ENCODE measurements at places on chromosomes 2 and 18.

GRCh38 chr18:45666520-45666919 is 51.2 kb downstream of the SLC14A2 start:
- no peak for DNase-seq

GRCh38 chr2:226766352-226767055 is 33.1 kb downstream of the IRS1 start:
- DNase-seq, result no peak

DNA sequence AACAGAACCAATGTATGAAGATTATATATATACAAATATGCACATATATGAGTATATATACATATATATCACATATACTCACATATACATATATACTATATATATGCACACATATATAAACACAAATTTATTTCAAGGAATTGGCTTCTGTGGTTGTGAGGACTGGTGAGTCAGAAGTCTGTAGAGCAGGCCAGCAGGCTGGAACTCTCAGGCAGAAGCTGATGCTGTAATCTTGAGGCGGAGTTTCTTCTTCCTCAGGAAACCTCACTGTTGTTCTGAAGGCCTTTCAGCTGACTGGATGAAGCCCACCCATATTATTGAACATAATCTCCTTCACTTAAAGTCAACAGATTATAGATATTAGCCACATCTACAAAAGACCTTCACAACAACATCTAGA is 143.9 kb upstream of the CREB1 start:
- DNase-seq, result no peak

GRCh38 chr2:97749581-97749980 is 36.2 kb downstream of the ZAP70 start:
- DNase-seq, result no peak

DNA sequence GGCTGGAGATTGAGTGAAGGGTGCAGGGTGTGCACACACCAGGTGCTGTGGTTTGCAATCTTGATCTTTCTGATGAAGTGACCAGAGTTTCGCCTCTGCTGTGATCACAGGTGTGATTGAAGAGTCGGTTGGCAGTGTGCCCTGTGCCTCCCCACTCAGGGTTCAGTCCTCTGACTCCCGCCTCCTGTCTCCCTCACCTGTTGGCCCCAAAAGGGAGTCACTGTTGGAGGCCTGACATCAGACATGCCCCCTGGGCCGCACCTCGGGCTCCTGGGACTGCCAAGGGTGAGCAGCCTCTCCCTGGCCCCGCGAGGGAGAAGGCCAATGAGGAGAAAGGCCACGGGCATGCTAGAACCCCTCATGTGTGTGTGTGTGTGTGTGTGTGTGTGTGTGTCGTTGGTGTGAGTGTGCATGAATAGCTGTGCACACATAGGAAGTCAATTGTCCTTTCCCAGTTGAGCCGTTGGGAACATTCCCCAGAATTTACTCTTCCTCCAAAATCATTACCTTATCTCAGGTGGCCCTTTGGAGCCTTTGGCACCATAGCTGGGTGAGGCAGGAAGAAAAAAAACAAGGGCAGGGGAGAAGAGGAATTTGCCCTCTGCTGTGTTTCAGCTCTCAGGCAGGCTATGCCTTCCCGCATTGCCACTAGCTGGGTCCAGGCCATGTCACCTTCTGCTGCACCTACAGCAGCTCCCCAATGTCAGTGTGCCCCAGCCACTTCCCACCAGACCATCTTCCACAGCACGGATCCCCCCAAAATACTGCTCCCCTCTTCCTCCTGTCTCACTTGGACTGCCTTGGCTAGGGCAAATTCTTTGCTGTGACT is 78.1 kb upstream of the LAPTM4A start:
- DNase-seq, result no peak

DNA sequence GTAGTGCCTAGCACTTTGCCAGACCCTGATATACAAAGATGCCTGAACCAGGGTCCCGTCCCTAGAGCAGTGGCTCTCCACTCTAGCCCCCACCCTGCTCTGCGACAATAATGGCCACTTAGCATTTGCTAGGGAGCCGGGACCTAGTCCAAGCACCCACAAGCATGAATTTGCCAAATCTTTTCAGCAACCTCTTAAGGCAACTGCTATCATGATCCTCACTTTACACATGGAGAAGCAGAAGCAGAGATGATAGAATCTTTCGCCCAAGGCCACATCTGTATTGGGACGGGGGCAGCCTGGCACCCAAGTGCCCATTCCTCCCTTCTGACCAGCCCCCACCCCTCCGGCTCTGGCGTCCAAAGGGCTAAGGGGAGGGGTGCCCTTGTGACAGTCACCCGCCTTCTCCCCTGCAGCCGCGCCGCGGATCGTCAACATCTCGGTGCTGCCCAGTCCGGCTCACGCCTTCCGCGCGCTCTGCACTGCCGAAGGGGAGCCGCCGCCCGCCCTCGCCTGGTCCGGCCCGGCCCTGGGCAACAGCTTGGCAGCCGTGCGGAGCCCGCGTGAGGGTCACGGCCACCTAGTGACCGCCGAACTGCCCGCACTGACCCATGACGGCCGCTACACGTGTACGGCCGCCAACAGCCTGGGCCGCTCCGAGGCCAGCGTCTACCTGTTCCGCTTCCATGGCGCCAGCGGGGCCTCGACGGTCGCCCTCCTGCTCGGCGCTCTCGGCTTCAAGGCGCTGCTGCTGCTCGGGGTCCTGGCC is 13.0 kb downstream of the SIGLEC15 start:
- no peak for DNase-seq

- no peak for DNase-seq
Measured at GRCh38 chr2:17815468-17816184, 634 bp upstream of the MSGN1 start.

DNA sequence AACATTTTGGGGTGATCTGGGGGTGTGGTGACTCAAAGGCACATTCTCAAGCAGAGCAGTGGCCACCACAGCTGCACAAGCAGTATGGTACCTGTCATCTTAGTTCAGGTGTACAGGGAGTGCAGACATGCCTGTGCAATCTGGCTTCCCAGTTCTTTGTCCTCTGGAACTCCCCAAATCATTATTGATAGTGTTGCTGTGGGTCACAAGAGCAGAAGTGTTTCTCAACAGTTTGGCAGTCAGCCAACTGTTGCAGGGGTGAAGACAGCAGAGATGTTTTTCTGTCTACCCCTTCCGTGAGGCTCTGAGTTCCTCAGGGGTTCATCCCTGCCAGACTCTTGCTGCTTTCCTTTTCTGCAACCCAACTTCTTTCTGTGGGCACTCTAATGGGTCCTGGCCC is 206.5 kb upstream of the ZSWIM2 start:
- DNase-seq, result no peak

GRCh38 chr2:45637440-45637839 is 14.0 kb upstream of the PRKCE start:
- DNase-seq, result no peak

DNA sequence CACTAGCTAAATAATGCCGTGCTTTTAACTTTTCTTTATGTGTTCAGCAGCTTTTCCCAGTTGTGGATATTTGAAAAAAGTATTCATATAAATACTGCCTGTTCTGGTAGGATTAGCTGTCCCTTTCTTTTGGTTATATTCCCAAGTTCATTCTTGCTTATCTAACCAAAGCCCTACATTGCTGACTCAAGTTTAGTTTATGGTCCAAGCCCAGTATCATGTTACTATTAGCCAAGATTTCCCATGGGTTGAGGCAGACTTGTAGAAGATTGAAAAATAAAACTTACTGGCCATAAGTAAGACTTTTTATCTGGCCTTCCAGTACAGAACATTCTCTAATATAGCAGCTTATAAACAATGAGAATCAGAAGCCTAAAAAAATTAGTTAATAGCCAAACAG is 49.7 kb upstream of the NFE2L2 start:
- no peak for DNase-seq

- no peak for DNase-seq
Measured at GRCh38 chr2:128686881-128687555, 368.4 kb upstream of the HS6ST1 start.

DNA sequence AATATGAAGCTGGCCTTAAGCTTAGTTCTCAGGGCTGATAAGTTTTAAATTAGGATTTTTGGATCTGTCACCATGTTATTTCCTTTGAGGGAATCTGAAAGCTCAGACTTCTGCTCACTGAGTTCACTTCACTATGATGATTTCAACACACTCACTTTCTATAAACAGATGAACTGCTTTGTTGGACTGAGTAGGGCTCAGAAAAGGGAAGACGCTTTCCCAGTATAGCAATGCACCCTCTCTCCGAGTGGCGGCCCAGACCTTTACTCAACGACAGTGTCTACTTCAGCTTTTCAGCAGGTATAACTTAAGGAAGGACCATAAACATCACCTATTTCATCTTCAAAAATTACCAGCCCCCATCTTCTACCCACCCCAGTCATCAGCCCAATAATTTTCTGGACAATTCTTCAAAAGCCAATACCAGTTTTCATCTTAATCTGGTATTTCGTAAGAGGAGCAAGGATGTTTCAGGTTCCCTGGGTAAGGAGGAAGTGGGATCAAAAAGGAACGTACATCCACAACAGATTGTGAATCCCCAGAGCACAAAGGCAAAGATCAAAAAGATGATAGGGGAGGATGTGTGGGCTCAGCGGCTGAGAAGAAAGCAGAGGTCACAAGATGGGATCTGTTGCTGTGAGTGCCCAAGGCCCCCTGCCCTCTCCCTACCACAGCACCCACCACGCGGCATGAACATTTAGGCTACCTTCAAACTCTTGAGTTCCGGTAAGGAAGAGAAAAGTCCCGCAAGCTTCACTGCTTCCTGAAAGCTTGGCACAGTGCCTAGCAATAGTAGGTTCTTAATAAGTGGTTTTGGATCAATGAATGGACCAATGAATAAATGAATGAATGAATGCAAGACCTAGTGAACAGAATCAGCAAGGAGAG is 41.9 kb downstream of the LPIN2 start:
- DNase-seq, result no peak

- peak; percentile 24 for DNase-seq
Measured at GRCh38 chr2:165794536-165794928, 485 bp upstream of the GALNT3 start.

GRCh38 chr2:234252772-234253171 is 202.3 kb downstream of the SPP2 start:
- no peak for DNase-seq

- no peak for DNase-seq
Measured at GRCh38 chr2:204110751-204111516, 174.4 kb downstream of the ICOS start.

DNA sequence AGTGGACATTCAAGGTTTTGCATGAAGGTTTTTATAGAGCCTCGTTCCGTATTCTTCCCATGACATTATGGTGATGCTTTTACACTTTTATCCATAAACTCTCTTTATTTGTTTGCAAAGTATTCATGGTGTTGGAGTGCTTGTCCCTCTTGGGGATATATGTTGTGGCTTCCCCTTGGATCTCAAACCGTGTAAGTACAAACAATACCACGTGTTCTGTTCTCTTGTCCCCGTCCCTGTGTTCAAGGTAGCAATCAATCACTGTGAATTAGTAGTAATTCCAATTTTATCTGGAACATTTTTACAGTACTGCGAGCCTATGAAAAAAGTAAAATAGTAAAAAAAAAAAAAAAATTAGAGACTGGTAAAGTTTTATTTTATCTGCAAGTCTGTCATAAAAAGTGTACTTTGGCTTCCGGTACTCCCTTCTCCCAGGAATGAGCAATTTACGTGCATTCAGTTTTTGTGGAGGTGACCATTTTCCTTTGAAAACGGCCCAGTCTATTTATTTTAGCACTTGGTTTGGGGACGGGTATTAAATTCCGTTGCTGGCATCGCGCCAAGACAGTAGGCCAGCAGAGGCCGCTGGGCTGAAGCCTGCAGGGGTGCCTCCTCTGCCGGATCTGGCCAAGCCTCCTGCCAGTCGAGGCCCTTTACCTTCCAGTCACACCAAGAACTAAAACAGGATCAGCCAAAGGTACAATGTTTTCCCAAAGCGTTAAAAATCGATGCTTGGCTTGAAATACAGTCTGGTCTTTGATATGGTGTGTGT is 175.7 kb downstream of the SOCS6 start:
- DNase-seq, result peak; percentile 14

GRCh38 chr2:221674446-221674845 is 102.3 kb upstream of the EPHA4 start:
- no peak for DNase-seq

- DNase-seq, result no peak
Measured at GRCh38 chr18:62576845-62577512, 54.2 kb downstream of the ZCCHC2 start.

GRCh38 chr2:82803307-82803706 is 1655.8 kb downstream of the SUCLG1 start:
- DNase-seq, result no peak

GRCh38 chr2:11537951-11538350 is 4.1 kb downstream of the GREB1 start:
- DNase-seq, result no peak

DNA sequence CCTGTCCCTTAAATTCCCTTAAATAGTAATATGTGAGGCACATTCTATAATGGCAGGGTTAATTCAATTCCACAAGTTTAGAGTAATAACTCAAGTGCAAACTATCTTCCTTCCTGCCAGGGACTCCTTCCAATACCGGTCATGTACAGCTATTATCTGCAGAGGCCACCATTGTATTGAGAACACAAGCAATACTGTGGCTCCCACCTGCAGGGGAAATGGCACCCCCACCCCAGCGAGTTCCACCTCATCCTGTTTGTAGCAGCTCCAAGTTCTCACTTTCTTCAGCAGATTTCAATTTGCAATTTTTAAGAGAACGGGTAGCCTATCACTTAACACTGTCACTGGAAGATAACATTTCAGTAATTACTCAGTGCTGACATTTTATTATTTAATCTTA is 172.1 kb upstream of the PID1 start:
- no peak for DNase-seq

- DNase-seq, result no peak
Measured at GRCh38 chr2:43194121-43194869, 32.1 kb downstream of the ZFP36L2 start.

- DNase-seq, result no peak
Measured at GRCh38 chr2:70173520-70173919, 17.3 kb downstream of the C2orf42 start.

DNA sequence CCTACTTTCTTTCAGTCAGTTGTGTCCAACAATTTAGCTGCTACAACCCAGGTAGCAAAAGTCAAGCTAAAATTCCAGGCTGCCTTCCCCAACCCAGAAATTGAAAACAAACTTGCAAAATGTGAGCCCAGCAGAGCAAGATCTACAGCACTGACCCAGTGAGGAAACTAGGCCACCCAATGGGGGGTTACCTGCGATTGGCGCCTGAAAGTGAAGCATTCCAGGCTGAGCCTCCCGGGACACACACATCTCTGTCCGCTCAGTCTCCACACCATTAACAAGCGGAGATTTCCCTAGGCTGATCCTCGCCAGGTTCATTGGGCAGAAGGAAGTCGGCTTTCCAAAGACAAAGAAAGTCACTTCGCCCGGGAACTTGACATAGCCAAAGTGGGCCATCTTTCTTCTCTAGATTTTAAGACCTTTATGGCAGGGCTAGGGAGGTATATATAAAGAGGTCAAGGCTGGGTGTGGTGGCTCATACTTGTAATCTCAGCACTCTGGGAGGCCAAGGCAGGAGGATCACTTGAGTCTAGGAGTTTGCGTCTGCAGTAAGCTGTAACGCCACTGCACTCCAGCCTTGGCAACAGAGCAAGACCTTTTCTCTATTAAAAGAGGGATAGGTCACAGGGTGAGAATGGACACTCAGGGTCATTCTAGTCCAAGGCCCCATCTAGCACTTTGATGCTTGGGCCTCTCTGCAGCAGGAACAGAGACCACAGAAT is 53.6 kb downstream of the TTC32 start:
- no peak for DNase-seq
